ENCODE measurements at places on chromosomes 11 and 22.

- no peak for DNase-seq
These were observed 5.6 kb downstream of the DUSP18 start for GRCh38 chr22:30662040-30662439.

GRCh38 chr11:19382131-19382611 is 141.4 kb upstream of the E2F8 start:
- no peak for DNase-seq

DNA sequence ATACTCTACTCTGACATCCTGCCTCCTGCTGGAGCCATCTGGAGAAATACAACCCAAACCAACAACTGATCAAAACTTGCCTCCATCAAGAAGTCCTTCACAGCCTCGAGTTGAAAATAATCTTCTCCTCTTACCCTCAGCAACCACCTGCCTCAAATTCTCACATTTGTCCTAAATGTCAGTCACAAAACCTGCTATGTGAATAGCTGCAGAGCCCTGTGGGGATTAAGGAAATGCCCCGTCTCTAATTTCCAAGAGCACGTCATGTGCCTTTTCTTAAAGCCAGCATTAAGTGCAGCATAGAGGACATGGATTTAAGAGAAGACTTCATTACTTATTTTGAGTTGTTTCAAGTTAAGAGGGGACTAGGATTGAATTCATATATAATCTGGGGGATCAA is 105.9 kb downstream of the TRPC6 start:
- no peak for DNase-seq

- no peak for DNase-seq
These were observed 9.6 kb downstream of the QSER1 start for GRCh38 chr11:32902089-32902665.

- no peak for DNase-seq
These were observed 430.6 kb downstream of the MIAT start for GRCh38 chr22:27088026-27088425.

- no peak for DNase-seq
These were observed 734 bp downstream of the ACR start for GRCh38 chr22:50738649-50739227.

DNA sequence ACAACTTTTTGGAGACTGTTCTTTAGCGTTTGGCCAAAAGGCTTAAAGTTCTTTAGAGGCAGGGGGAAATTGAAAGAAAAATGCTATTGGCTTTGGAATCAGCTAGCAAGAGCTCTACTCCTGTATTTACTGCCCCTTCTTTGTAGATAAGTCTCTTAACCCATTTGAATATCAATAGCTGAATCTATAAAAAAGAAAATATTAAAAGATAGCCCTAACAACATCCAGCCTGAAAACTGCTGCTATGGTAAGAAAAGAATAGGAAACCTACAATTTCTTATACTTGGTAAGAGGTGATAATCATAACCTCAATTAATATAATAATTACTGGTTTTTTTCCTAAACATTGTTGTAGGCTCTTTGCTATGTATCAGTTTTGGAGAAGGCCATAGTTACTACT is at the start of gene OR5B12:
TSS of gene OR5B12 (minus strand) at position 101 of the 400 bp plus-strand sequence. CDS start 2,085 bp downstream, outside the sequence.
- no peak for DNase-seq

Measured in CD4-positive, alpha-beta memory T cell (primary cell).